ENCODE measurements at places on chromosomes 11 and 22. TPM values are rescaled to one million over a fixed set of nuclear protein-coding genes. Genes with fewer than 3 reads are reported as not detected.

Gene UBQLNL
- 0.08 TPM for total RNA-seq

Gene CCDC116
- total RNA-seq: not detected

Gene OR51M1
- total RNA-seq: not detected

Gene TRIM48
- not detected for total RNA-seq

Gene CD81
- total RNA-seq: 150 TPM

Gene SNX32
- total RNA-seq: 0.12 TPM

Gene CARD18
- total RNA-seq: 4.4 TPM

Gene ALDH3B2
- 206 TPM for total RNA-seq

GRCh38 chr22:47389201-47389600, 626.8 kb downstream of the TBC1D22A start:
- ATAC-seq: no peak

DNA sequence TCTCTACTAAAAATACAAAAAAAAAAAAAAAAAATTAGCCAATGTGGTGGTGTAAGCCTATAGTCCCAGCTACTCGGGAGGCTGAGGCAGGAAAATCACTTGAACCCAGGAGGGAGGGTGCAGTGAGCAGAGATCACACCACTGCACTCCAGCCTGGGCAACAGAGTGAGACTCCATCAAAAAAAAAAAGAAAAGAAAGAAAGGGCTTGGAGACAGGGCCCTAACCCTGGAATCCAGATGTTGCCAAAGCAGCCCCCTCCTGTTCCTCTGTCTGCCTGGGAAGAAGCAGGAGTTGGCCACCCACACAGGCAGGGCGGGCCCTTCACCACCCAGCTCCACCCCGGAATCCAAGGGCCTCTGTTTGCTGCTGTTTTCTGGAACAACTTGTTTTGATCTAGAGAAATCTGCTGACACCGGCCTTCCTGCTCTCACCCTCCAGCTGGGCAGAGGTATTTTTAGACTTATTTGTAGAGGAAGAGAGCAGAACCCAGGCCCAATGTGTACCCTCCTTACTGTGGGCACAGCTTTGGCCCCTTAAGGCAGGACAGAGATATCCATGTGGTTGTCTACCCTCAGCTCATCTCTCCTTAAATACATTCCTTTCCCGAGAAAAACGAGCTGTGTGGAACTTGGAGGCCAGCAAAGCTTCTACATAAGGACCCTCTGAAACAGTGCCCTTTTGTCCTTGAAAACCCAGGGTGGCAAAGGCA, 2.7 kb upstream of the NEAT1 start:
- ATAC-seq: peak; percentile 19

GRCh38 chr11:64569300-64569970, 21.6 kb upstream of the SLC22A12 start:
- ATAC-seq: no peak

GRCh38 chr22:37632174-37633088, 7.0 kb upstream of the SH3BP1 start:
- ATAC-seq: no peak

DNA sequence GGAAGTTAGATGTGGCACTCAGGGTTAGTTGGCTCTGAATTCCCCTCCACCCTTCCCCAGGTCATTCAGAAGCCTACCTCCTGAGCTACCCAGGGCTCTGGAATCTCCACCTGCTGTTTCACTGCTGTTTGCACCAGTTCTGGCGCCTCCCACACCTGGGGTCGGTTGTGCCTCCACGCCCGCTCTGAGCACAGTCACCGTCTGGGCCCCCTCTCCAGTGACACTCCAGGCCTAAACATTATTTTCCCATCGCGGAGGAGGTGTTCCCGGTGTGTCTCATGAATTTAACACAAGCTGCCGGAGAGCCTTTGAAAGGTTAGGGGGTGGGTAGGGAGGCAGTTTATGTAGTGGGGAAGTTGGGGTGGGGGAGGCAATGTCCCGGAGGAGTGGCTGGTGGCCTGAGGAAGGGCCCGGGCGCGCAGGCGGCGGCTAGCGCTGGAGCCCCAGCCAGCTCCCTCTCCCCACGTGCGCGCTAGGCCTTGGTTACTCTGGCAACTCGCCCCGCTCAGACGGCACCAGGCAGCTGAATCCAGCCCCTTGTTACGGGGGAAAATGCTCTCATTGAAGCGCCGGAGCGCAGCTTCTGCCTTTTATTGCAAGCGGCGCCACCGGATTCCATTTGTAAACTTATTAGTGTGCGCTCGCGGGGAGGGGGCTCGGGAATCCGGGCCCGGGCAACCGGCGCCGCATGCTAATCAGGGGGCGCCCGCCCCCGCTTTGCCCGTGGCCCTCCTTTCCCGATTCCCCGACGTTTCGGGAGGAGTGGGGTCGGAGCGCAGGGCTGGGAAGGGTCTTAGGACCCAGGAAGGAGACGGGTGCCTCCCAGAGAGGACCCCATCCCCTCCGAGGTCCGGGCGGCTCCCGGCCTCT, 52.4 kb downstream of the GRIK4 start:
- ATAC-seq: no peak

DNA sequence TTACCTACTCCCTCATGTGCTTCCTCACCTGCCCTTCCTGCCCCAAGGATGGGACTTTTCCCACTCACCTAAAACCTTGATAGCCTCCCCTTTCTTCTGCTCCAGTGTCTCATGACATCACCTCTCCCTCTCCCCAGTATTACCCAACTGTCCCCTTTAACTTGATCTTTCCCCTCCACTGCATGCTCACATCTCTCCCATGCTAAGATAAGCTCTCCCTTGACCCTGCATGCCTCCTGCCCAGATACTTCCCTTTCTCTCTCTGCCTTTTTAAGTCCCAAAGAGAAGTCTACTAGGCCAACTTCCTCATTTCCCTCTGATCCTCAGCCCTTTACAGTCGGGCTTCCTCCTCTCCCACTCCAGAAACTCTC, 14.8 kb downstream of the CD3E start:
- ATAC-seq: no peak

GRCh38 chr11:63142459-63142858, 1.6 kb downstream of the SLC22A24 start:
- no peak for ATAC-seq

GRCh38 chr11:76638270-76639197, 32.0 kb downstream of the LRRC32 start:
- no peak for ATAC-seq

GRCh38 chr11:130527636-130528297, 79.3 kb downstream of the ADAMTS15 start:
- no peak for ATAC-seq

- ATAC-seq: no peak
Observed at GRCh38 chr11:72591785-72592502, 82.3 kb downstream of the PDE2A start.

DNA sequence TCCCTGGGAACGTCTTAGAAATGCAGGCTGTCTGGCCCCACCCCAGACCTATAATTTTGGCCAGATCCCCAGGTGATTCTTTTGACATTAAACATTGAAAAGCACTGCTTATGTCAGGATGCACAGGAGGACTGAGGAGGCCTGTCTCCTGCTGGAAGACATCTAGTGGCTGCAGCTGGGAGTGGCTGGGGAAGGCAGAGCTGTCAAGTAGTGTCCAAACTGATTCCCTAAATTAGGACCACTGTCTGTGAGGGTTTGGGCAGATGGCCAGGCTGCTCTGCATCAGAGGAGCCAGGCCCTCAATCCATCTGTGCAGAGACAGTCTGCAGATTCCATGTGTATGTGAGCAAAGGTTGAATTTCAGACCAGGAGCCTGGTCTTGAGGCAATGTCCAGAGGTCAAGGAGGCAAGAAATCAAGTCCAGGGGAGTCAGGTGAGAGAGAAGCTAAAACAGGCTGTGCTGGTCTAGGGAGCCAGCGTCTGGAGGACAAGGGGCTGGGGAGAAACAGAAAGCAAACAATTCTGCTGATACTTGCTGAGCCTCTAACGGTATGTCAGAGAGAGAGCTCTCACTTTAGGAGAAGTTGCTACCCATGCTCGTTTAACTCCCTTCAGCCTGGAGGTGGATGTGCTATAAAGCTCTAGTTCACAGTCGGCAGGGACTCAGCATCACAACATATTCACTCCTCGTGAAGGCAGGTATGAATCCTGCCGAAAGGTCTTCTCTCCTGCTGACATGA, 15.3 kb upstream of the SYTL2 start:
- ATAC-seq: no peak

DNA sequence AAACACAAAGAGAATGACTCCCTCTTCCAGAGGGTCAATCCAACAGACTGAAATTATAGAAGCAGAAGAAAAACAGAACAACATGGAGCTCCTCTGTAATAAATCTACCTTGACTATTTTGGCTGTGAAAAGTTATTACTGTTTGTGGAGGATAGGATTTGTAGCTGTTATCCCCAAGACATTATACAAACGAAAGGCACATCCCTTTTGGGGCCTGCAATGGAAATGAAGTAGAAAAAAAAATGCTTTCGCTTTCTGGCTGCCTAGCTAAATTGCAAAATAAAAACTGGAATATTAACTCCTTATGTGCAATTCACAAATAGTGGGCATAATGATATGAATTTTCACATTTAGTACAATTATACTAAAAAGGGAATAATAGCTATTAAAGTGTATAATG, 123.8 kb upstream of the CCDC179 start:
- ATAC-seq: no peak

- ATAC-seq: peak; percentile 30
Observed at GRCh38 chr11:27700351-27701301, at the start of gene BDNF. Gene BDNF, minus strand, starts transcription at chr11:27700455. Its CDS starts 41,891 bp downstream, at chr11:27658564.

DNA sequence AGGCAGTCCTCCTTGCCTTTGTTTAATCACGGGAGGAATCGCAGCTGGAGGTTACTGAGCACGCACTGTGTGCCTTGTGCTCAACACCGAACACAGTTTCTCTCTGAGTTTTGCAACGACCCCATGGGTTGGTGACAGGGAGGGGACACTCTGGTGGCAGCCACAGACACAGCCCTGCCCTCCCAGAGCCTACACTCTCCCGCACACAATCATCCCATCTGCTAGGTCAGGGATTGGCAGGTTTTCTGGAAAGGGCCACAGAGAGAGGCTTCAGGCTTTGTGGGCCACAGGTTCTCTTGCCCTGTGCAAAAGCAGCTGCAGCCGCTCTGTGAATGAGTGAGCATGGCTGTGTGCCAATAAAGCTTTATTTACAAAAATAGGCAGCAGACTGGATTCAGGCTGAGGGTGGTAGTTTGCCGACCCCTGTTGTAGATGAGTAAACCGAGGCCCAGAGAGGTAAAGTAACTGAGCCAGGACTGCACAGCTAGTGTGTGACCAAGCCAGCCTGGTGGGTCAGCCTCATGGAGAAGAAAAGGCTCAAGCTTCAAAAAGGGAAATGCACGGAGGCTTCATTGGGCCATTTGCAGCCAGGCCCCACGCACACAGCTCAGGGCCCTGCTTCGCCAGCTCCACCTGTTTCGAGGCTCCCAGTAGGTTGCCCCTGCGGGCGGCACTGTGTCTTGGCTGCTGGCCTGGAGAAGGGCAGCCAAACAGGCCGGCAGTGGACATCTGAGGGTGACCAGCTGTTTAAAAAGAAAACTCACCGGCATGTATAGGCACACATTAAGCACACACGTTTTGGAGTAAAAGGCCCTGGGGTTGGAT, 16.3 kb downstream of the LTO1 start:
- ATAC-seq: no peak

- no peak for ATAC-seq
Observed at GRCh38 chr11:113736323-113736722, 30.2 kb upstream of the TMPRSS5 start.

- ATAC-seq: no peak
Observed at GRCh38 chr11:69560141-69560790, 78.8 kb downstream of the LINC01488 start.

DNA sequence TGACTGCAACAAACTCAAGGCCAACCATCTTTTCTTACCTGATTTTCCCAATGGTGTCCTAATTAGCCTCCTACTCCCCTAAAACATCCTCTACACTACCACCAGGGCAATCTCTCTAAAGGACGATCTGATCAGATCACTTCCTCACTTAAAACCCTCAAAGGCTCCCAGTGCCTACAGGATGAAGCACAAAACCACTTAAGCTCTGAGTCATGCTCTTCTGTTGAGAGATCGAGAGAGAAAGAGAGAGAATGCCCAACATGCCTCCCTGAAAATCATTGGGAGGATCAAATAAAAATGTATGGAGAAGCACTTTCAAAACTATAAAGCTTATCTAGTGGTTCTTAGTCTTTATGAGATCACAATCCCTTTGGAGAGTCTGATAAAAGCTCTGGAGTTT, 171.1 kb downstream of the CADM1 start:
- no peak for ATAC-seq

DNA sequence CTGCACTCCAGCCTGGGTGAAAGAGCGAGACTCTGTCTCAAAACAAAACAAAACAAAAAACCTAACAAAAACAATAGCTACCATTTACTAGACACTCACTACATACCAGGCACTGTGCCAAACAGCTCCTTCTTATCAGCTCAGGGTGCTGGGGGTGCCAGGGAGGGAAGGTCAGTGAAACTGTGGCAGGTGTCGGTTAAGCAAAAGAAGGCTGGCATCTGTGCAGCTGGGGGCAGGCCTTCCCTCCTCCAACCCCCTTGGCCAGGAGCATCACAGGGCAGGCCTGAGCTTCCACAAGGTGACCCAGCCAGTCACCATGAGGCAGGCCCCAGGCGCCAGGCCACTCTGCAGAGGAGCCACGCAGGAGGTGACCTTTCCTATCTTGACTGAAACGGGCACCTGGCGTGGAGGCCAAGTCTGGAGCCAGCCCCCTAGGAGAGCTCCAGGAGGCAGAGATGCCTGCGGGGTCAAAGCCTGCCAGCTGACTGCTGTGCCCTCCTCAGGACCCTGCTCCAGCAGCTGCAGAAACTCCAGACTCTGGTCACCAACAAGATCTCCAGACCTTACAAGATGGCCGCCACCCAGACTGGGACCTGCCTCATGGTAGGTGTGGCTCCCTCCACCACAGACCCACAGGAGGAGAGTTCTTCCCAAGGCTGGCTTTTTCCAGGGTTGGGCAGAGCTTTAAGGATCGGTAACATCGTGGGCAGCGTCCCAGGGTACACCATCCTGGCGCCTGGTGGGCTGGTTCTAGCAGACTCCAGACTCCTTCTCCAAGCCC, 31.3 kb upstream of the DGKZ start:
- ATAC-seq: no peak

GRCh38 chr11:82906931-82907330, 5.4 kb downstream of the DDIAS start:
- ATAC-seq: no peak

GRCh38 chr11:72352859-72353551, 81.3 kb downstream of the CLPB start:
- ATAC-seq: peak; percentile 57

DNA sequence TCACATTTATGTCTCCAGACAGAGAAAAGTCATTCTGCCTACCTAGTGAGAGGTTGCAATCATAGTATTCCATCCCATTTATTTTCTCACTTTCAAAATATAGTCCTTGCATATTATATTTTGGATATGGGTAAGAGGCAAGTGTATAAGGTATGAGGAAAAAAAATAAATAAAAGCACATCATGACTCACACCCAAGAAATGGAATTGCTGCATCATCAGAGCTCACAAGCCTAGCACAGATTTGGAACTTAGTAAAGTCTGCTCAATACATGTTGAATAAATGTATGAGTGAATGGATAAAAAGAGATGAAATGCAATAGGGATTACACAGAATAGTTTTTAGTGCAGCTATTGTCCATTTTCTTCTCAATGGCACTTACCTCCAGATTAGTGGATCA, 2.5 kb upstream of the OR51G1 start:
- ATAC-seq: no peak

- no peak for ATAC-seq
Observed at GRCh38 chr11:68962527-68963250, 18.1 kb downstream of the MRGPRD start.

- no peak for ATAC-seq
Observed at GRCh38 chr22:39068033-39068785, 8.9 kb upstream of the APOBEC3G start.

Data from esophagus mucosa (tissue), 1 donor.